ENCODE measurements at places on chromosomes 1 and 21.

DNA sequence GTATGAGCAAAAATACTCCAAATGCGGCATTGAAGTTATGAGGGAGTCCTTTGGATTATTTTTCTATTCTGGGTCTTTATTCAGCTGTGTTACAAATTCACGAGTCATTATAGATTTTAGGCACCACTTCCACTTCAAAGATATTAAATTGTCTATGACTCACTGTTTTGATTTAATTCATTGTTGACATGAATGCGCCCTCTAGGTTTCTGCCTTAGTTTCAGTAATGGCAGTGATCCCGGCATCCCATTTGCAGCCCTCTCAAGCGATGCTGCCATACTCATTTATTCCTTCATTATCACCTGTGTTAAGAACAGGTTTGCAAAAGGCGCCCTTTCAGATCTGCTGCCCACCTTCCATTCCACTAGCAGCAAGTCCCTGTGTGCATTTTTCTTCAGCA is 14.0 kb downstream of the RSPO1 start:
- no peak for DNase-seq

GRCh38 chr1:224276771-224277487 is 53.0 kb downstream of the NVL start:
- no peak for DNase-seq

DNA sequence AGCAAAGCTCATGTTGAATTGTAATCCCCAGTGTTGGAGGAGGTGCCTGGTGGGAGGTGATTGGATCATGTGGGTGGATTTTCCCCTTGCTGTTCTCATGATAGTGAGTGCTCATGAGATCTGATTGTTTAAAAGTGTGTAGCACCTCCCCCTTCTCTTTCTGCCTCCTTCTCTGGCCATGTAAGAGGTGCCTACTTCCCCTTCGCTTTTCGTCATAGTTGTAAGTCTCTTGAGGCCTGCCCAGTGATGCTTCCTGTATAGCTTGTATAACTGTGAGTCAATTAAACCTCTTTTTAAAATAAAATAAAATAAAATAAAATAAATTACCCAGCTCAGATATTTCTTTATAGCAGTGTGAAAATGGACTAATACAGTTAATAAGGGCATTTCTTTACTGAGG is 1025.7 kb downstream of the PLA2G4A start:
- DNase-seq: no peak

GRCh38 chr1:92410706-92411105 is 76.0 kb downstream of the GFI1 start:
- DNase-seq: no peak

Data from adipocyte (in vitro differentiated cells).